ENCODE measurements at places on chromosomes 1 and 21.

DNA sequence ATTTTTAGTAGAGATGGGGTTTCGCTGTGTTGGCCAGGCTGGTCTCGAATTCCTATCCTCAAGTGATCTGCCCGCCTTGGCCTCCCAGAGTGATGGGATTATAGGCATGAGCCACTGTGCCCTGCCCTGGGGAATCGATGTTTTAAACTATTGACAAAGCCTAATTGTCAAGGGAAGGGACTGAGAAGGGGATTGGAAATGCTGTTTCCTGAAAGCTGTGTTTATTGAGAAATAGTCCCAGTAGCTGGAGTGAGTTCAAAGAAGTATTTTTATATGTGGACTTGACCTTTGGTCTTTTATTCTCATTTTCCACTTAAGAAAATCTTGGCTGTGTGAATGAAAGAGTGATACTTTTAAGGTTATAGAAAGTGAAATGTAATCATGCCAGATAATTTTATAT, 47.5 kb downstream of the KIF1B start:
- no peak for DNase-seq

- no peak for DNase-seq
These were observed 779 bp upstream of the SVBP start for GRCh38 chr1:42817976-42818375.

DNA sequence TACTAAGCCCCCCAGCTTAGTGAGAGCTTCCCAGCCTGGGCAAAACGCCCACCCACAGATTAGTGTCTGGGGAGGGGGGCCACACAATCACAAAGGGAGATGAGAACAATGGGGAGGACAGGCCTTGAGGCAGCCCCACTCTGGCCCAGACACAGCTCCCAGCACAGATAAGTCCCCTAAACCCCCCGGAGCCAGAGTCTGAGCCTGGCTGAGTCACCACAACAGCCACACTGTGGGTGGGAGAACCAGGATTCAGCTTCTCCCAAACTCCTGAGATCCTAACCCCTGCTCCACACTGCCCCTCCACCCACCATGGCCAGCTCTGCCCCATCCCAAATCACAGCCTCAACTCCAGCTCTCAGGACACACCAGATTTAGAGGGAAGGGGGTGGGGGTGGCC, 4.2 kb downstream of the NECTIN4 start:
- peak; percentile 62 for DNase-seq

- DNase-seq, result no peak
These were observed 62.9 kb upstream of the ERG start for GRCh38 chr21:38561205-38561604.

GRCh38 chr1:152960452-152961044, 9.9 kb upstream of the SPRR4 start:
- DNase-seq, result no peak

- no peak for DNase-seq
These were observed 86.4 kb upstream of the CACYBP start for GRCh38 chr1:174913225-174913903.

GRCh38 chr1:204296431-204296988, 63.2 kb downstream of the PLEKHA6 start:
- DNase-seq, result peak; percentile 91

- DNase-seq, result peak; percentile 41
These were observed 233.6 kb downstream of the RPS6KC1 start for GRCh38 chr1:213284626-213285025.

GRCh38 chr1:234654002-234654733, 44.2 kb upstream of the IRF2BP2 start:
- no peak for DNase-seq

- DNase-seq, result no peak
These were observed 12.8 kb upstream of the PHC2 start for GRCh38 chr1:33443705-33444180.

GRCh38 chr1:157806431-157807149, 13.3 kb downstream of the FCRL1 start:
- DNase-seq, result no peak

DNA sequence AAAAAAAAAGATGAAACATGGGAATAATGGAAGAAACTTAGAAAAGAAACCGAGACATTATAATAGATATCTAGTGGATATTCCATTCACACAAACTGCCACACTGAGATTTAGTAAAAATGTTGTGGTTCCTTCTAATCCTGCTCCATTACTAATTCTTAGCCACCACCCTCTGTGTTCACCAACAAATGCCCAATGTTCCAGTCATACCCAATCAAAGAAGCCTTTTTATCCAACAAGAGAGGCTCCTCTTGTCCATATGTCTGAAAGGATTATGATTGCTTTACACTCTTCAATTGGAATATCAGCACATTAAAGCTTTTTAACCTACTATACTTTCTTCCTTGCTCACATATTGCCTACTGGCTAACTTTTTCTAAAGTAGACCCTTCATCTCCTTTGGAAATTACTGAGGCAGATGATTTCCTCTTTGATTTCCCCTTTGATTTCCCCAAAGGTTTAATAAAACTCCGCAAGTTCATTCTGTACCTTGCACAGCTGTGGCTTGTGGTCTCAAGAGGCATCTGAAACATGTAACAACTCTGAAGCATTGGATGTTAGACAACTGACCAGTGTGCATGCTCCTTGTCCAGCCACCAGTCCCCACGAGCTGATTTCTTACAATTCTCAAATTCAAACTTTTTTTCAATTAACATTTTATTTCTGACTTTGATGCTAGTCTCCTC, 305.6 kb upstream of the LYPLAL1 start:
- no peak for DNase-seq

GRCh38 chr1:163712321-163712720, 390.6 kb downstream of the NUF2 start:
- DNase-seq, result no peak

GRCh38 chr1:233503366-233503954, 110.4 kb upstream of the KCNK1 start:
- DNase-seq, result no peak

DNA sequence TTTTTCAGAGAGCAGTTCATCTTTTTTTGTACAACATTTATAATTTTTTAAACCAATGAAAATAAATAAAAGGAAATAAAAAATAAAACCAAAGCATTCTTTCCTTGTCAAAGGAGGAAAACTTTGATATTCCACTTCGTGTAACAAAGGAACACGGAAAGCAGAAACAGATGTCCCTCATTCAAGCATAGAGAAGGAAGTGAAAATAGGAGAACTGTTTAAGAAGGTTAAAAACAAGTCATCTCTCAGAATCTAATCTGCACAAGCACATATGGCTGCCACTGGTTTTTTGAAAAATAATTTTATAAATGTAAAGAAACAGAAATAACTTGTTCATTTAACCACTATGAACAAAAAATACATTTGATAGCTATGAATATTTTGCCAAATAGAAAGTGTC, 35.9 kb upstream of the ZNF644 start:
- DNase-seq, result no peak

DNA sequence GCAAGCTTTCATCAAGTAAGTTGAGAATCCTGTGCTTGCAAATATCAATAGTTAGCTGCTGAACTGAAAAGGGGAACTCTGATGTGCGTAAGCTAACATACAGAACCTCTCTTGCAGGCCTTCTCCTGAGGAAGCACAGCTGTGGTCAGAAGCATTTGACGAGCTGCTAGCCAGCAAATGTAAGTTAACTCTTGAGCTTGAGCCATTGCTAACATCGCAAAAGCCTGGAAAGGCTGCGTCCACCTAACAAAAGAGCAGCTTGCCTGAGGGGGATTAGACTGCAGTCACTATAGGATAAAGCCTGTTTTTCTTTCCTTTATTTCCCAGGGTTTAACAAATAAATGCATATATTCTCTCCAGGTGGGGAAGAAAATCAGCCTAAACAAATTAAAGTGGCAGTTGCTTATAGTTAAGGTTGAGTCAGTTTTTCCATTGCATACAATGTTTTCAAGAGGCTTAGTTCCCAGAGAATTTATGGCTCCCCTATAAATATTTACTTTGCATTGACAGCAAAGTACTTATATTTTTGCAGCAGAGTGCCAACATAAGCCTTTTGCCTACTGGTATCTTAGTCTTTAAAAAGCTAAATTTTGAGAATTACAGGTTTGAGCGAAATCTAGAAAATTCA, 1.5 kb downstream of the RGS2 start:
- peak; percentile 9 for DNase-seq

GRCh38 chr1:182633657-182634281, 29.6 kb upstream of the RGS16 start:
- no peak for DNase-seq

GRCh38 chr1:145898756-145899155, 11.1 kb downstream of the ITGA10 start:
- no peak for DNase-seq

DNA sequence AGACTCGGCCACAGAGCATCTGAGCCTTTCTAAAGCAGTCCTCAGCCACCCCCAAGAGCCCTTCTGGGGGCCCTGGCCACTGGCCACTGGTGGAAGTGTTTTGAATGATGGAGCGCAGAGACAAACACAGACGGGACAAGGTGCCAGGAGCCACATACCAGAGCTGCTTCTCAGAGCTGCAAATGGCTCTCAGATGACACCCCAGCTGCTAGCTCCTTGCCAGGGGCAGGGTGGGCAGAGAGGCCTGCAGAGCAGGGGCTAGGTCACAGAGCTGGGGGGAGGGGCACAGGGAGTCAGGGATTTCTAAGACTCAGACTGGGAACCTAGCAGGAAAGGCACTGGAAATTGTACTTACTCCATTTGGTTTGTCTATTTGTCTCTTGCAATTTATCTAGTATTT, 30.4 kb downstream of the KCNN3 start:
- DNase-seq, result peak; percentile 18

DNA sequence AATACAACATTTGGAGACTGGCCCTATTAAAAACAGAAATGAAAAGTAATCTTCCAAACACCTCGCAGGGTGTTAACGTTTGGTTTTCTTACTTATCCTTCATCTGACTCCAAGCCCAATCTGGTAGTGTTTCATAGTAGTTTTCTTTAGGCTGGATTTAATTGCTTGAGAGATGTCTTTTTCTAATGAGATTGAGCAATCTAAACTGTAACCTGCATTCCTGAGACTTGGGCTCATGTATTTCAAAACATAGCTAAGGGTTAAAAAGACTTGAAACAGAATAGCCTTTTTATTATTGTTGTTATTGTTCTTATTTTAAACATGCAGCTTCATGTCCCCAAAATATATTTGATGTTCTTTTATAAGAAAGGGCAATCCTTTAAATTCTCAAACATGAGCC, 278.9 kb downstream of the TGFB2 start:
- no peak for DNase-seq

GRCh38 chr1:52978045-52978444, 51.0 kb downstream of the SCP2 start:
- no peak for DNase-seq

DNA sequence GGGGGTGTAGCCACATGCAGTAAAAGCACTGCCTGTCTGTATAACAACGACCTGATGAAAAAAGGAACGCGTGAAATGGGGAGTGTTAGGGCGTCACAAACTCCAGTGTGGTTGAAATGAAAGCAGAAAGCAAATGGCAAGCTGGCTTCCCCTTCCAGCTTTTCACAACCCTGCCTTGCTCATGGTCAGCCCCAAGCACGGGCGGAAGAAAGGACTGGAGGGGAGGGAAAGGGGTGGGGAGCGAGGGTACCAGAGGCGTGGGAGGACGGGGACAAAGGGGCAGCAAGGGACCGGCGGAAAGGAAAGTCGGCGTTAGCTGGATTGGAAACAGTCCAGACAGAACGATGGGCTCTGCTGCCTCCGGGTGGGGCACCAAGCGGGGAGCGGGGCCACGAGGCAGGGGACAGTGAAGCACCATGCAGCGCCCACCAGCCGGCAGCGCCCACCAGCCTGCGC, 9.6 kb downstream of the VPS26C start:
- DNase-seq, result peak; percentile 24

DNA sequence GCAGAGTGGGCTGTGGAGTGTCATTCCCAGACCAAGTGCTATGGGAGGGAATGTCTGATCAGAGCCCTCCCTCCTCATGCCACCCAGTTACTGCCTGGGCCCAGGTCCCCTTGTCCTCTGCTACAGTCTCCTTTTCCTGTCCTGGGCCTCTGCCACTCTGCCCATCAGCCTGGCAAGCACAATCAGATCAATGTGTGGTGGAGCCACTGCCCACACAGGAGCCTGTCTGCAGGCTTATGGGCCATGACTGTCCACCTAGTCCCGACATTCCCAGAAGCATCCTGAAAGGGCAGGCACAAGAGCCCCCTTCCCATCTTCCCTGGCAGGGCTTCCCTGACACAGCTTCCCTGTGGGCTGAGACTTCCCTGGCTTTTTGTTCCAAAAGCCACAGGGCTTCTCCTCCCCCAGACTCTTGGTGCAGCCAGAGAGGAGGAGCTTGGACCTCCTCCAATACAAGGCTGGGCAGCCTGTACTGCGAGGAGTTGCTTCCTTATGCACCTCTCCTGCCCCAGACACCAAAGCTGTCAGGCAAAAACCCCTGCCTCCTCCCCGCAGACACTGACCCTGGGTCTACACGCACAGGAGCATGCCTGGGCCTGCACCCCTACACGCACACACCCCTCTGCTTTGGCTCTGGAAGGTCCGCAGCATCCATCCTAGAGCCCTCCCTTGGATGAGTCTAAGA, 29.2 kb upstream of the CNTN2 start:
- DNase-seq, result peak; percentile 39

DNA sequence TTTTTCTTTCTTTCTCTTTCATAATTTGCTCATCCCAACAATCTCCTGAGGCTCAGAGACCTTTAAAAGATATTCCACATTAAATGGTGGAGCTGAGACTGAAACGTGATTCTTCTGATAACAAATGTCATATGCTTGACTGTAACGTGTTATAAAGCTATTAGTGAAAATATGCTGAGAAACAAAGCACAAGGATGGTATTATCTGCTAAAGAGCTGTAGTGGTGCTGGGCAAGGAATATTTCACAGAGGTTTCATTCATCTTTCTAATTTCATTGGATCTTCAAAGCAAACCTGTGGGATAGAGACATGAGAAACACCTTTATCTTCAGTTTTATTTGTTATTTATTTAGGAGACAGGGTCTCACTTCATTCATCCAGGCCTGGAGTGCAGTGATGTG, 98.1 kb upstream of the WLS start:
- no peak for DNase-seq

- peak; percentile 28 for DNase-seq
These were observed 6.6 kb downstream of the HEYL start for GRCh38 chr1:39632682-39633417.

DNA sequence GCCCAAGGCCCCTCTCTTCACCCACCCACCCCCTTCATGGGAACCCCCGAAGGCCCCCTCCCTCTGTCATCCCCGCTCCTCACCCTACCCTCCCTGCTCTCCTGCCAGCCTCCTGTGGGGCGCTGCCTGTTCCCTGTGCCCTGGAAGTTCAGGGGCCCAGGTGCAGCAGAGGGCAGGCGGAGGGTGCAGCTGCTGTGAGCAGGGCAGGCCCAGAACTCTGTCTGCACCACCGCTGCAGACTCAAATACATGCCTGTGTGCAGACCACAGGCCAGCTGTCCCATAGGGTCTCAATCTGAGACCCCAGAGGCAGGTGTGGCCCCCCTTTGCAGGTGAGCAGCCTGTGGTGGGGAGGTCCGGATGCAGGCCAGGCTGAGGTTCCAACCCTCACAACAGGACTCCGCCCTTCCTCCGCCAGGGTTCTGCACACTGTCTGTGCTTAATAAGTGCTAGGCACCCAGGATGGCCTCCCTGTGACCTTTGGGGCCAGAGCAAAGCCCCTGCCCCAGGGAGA, 62.5 kb downstream of the WNT9A start:
- no peak for DNase-seq
